Activated CD4-positive, alpha-beta T cell treated with anti-CD3 and anti-CD28 coated beads for 1 hour (primary cell): ENCODE measurements at places on chromosomes 2 and 18.
A peak's percentile ranks its signal among the peaks of the same experiment; 100 is the strongest.

- DNase-seq = peak; percentile 9
These were observed 755 bp downstream of the SPAST start for GRCh38 chr2:32064021-32064601.

DNA sequence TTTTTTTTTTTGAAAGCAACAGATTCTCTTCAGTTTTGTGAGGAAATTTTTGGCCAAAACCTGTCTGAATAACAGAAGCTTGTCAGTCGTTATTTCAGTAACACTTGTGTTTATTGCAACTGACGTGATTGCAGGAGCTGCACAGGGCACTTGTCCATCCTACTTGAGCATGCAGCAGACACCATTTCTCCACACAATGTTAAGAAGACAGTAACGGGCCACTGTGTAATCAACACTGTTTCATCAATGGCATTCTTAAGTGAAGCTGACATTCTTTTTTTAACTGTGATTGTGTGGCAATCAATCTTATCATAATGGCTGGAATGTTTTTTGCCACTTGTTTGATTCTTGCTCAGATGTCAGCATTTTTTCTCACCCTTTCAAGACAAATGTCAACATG, 50.1 kb upstream of the PIEZO2 start:
- DNase-seq = no peak

DNA sequence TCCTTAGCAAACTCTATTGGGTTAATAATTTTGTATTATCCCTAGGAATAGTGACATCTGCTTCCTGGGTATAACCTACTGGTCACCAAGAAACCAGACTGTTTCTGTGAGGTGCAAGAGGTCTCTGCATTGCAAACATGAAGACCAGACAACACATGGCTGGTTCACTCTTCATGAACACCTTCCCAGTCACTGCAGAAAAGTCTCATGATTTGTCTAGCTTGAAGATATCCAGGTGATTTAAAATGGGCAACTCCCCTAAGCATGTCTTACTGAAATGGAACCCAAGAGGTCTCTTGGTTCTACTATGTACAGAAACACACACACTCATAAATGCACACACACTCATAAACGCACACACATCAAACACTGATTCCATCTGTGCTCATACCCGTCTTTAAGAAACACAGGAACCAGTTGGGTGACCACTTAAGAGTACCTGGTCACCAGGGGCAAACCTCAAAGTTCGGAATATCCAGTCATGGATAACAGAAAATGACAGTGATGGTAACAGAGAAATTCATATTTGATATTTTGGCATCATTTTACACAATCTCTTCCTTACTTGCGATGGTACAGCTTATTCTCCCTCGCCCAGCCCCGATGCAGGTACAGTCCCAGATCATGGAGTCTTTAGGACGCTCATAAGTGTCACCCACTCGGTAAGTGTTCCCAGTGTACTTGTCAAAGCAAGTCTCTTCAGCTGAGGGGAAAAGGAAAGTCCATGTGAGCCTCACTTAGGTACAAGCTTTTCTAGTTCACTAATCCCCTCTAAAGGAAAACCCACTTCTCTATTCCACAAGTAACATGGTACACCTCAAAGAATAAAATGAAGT, 2.9 kb downstream of the FN1 start:
- DNase-seq = no peak

DNA sequence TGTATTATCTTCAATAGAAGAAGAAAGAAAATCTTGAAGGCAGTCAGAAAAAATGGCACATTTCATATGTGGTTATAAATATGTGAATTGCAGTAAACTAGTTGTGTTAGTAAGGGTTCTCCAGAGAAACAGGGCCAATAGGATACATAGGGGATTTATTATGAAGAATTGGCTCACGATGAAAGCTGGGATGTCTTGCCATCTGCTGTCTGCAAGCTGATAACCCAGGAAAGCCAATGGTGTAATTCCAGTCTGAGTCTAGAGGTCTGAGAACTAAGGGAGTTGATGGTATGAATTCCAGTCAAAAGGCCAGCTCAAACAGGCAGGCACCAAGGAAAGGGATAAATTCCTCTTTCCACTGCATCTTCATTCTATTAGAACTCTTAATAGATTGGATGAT, 362.4 kb downstream of the KCNJ3 start:
- no peak for DNase-seq

DNA sequence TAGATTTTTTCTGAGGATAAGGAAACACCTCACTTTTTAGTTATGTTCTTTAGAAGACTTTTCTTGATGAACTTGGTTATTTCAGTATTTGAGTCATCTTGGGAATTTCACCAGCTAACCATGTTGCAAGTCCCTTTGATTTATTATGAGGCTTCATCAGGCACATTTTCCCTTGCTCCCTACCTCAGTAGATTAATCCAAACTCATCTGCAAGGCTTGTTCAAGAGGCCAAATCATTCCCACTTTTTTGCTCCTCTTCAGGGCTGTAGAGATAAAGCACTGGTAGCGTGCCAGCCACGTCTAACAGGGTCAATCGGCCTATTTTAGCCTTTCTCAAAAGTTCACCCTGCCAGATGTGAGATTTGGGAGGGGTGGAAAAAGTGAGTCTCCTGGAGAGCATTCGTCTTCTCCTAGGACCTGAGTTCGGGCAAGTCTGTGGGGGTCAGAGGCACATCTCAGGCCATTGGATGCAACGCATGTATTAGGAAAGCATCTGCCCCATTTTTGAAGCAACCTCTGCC, 120.3 kb downstream of the RDH14 start:
- DNase-seq = no peak

- DNase-seq = no peak
These were observed 19.1 kb downstream of the LBH start for GRCh38 chr2:30250421-30250820.

GRCh38 chr2:106789185-106789584, 96.8 kb downstream of the ST6GAL2 start:
- no peak for DNase-seq

DNA sequence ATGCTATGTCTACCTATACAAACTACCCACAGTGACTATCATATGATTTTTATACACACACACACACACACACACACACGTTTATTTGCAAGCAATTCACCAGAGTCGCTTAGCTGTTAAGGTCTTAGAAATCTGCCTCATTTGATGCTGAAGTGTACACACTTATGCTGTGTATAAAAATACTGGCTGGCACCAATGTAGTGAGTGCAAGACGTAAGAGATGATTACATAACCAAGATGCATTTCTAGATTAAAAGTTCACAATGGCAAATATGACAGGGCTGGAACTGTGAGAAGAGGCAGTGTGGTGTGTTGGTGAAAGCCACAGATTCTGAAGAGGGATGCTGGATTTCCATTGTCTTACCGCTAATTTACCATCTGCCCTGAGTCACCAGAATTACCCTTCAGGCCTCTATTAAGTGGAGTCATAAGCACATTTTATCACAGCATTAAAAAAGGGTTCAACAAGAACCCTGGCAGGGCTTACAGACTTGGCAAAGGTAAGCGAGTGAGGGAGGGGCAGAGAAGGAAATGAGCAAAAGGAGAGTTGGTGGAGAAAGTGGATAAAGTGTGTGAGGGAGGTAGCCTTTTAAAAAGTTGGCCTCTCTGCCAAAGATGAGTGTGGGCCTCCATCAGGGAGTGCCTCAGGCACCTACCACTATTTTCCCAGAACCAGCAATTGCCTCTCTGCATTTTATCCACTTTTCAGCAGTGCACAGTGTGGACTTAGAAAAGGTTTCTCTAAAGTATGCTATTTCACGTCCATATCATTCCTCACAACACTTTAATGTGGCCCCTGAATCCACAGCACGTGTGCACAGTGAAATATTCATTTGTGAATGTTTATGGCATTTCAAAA, 21.5 kb downstream of the MEIS1 start:
- DNase-seq = no peak

DNA sequence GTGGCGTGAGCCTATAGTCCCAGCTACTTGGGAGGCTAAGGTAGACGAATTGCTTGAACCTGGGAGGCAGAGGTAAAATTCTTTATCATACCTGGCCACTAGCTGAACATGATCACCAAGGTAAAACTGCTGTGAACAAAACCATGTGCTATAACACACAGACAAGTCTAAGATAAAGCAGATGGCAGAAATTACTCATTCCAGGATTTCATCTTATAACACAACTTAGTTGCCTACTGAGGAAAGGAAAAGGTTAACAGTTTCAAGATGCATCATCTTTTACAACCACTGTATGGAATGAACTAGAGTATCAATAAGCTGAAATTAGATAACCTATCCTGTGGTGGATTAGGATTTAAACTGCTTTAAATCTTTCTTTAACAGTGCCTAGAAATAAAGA, 8.3 kb downstream of the ARL5A start:
- DNase-seq = no peak
